Astrocyte of the hippocampus (primary cell): ENCODE measurements at places on chromosomes 4 and X.

GRCh38 chrX:132207996-132208395, 11.3 kb downstream of the RAP2C start:
- no peak for DNase-seq

DNA sequence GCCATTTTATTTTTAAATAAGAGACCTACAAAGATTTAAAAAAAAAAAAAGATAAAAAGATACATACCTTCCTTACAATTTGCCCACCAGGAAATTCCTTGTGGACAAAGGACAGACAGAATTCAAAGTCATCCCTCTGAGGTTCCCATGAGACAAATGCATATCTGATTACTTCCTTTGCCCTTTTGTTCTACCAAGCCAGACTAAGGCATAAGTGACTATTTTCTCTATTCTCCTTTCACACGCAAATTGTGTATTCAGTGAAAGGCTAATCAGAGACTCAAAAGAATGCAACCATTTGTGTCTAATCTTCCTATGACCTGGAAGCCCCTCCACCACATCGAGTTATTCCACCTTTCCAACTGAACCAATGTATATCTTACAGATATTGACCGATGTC, 691.7 kb downstream of the FAM133A start:
- DNase-seq = no peak

- peak; percentile 53 for DNase-seq
Observed at GRCh38 chr4:177480795-177481194, 38.6 kb upstream of the AGA start.

DNA sequence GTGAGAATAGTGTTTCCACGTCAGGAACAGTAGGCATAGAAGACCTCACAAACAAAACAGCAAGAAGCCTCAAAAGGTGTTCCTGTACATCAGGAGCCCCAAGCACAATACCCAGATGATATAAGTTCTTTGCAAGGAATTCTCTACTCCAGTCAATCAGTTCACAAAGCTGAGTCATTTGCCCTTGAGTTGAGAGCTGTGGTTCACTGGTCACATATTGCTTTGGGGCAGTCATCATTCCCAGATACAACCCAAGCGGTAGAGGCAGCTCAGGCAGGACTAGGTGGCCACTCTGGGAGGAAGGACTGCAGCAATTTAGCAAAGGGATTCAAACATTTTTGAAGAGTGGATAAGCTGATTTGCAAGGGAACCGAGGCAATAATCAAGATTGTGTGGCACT, 551.5 kb upstream of the ZFP42 start:
- peak; percentile 16 for DNase-seq

DNA sequence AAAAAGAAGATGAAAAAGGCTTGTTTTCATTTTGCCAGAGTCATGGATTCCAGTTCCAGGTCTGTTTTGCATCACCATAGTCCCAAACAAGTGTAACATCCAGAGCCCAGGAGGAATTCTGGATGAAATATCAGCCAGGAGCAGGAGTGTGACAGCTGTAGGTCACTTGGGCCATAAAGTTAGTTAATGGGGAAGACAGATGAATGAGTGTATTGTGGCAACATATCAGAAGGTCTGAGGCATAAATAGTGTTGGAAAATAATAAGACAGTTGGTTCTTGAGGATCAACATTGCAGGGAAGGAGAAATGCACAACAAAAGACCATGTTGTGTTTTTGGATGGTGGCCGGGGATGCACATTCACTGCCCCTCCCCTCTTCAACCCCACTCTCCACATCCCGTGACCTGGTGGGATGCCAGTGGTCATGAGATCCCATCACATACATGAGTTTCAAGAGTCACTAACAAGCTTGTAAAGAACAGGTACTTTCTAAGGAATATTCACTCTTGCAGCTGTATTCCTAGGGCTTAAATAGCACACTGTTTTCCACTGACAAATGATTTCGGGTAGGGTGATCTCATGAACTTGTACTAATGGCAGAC, 83.1 kb upstream of the IGFBP7 start:
- no peak for DNase-seq

- no peak for DNase-seq
Observed at GRCh38 chr4:59063015-59063720, 1953.0 kb upstream of the IGFBP7 start.

- DNase-seq = peak; percentile 78
Observed at GRCh38 chr4:73776321-73776729, 36.0 kb downstream of the CXCL8 start.

GRCh38 chr4:176320976-176321361, 1.2 kb downstream of the SPCS3 start:
- DNase-seq = peak; percentile 27

- no peak for DNase-seq
Observed at GRCh38 chrX:139892512-139892911, 40.3 kb downstream of the ATP11C start.

GRCh38 chr4:48243887-48244286, 25.8 kb downstream of the TEC start:
- no peak for DNase-seq

DNA sequence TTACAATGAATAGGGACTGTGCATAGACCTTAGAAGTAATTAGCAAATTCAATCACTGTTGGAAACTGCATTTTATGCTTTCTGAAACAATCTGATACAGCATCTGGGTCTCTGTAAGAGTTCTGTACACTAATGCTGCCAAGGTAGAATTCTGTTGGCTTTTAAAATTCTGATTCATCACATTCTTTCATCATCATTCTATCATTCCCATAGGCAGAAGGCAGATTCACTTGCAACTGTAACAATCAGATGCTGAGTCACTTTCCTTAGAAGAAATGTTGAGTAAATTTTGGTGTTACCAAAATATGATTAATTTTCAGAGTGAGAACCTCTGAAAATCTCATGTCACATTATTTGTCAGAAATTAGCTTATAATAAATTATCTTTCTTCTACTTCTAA, 267.2 kb downstream of the MAPK10 start:
- peak; percentile 27 for DNase-seq

GRCh38 chr4:28665306-28665705, 1804.7 kb downstream of the STIM2 start:
- DNase-seq = no peak

DNA sequence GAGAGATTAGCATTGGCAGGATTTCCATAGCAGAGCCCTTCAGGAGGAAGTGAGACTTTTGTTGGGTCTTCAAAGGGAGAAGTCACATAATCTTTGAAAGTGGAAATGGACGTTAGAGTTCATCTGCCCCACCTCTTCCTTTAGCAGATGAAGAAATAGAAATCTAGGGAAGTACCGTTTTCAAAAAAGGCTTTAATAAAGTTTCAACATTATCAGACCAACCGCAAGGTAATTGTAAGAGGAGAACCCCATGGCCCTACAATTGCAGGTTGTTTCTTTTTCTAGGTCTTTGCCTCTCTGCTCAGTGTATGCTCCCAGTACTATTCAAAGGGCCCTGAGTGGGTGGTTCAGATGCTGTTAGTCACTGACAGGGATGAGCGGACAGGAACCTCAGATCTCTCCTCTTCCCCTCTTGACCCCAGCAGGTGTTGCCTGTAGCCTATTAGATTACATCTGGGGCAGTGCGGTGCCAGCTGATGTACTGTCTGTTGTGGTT, 48.6 kb upstream of the AP1S2 start:
- no peak for DNase-seq

- DNase-seq = no peak
Observed at GRCh38 chrX:133846311-133846710, 139.1 kb downstream of the GPC3 start.

DNA sequence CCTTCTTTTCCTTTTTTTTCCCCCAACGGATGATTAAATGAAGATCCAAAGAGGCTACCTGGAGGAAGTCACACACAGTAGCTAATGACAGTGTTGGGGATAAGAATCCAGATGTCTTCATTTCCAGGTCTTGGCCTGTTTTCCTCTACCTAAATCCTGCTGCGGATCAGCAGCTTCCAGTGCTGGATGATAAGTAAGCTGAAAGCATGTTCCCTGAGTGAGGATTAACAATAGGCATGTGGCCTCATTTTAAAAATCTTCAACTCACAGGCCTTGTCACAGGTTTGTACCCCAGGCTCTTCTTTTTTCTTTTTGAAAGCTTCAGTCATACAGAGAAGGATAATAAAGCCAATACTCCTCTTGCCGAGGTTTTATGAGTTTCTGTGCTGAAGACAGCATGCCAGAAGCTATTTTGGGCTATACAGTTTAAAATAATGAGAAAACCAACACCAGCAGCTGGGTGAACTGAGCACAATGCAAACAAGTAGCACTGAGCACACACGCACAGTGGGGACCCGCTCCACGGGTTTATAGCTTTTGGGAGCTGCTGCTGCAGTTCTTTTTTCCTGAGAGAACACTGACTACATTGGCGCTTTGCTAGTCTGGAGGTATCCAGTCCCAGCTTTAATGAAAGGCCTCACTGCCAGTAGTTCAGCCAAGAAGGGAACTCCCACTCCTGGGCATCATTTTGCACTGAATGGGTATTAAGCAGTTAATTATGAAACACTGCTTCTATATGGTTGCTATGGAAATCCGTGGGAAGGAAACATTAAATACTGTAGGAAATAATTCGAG, 184.2 kb upstream of the CTSO start:
- DNase-seq = no peak

GRCh38 chrX:119636419-119636818, 30.2 kb upstream of the NKRF start:
- no peak for DNase-seq

- DNase-seq = no peak
Observed at GRCh38 chr4:115515366-115515765, 401.9 kb upstream of the NDST4 start.

DNA sequence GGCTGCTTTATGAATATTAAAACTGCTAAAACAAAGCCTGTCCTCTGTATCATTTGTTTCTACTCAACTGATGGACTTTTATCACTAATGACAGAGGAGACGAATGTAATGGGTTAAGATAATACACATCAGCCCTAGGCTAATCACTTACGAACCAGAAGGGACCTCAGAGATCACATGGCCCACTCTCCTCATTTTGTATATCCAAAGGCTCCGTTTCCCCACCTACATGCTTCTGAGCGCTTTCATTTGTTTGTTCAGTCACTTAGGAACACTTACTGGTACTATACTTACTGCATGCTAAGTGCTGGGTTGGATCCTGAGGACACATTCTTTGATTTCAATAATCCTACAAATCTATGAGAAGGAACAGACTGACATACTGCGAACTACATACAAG, 169.3 kb downstream of the CEP135 start:
- no peak for DNase-seq

DNA sequence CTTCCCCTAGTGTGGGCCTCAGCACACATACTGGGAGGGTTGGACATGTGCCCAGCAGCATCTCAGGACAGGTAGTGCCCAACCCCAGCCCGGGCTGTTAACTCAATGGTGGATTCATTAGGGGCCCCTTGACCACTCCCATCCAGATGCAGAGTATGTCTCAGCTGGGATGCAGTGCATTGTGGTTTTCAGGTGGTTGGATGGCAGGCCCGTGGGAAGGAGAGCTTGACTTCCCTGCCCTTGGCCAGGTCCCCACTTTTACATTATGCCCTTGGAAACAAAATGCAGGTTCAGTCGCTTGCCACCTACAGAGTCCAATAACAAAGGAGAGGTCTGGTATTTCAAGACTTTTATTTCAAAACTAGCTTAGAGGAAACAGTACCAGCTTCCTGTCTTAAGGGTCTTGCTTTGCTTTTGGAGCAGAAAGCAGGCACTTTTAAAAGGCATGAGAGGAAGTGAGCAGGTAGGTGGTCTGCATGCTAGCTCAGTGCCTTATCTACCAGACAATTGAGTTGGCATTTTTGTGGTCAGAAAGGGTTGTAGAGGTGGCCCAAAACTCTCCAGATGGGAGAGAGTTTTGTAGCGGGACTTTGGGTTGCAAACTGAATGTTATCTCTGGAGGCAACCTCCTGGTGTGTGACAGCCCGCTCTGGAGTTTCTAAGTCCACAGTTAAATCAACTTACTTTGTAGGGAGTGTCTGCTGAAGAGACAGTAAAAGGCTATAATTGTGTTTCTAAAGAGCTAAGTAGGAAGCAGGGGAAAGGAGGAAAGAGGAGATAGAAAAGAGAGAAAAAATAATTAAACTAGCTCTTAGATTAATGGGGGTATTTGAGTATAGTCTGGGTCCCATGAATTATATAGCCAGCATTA, 171.0 kb downstream of the GALNTL6 start:
- DNase-seq = no peak

DNA sequence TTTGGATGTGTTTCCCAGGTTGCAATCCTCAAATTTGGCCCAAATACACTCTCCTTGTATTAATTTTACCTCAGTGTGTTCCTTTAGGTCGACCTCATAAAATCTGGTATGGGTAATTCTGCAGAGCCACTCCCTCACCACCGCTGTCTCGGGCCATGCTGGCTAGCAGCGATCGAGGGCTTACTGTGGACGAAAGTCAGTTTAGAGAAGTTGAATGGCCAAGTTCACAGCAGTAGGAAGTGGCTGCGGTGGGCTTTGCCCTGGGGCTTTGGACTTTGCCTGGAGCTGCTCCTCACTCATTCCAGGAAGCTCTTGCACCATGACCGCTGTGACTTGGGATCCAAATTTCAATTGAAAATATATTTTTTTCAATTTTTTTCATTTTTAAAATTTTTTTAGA, 19.6 kb downstream of the TMEM187 start:
- DNase-seq = no peak

DNA sequence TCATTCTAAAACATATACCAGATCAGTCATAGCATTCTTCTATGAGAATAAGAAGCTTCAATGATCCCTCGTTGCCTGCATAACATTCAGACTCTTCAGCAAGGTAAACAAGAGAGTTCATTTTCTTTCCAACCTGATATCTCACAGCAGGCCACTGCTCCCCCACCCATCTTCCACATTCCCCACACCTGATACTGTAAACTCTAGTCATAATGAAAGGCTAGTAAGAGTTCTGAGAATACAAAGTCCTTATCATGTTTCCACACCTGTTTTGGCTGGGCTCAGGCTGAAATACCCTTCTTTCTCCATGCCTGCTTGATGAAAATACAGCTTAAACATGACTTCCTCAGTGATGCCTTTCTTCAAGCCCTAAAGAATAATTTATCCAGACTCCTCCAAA, 2.3 kb upstream of the AASDH start:
- no peak for DNase-seq

DNA sequence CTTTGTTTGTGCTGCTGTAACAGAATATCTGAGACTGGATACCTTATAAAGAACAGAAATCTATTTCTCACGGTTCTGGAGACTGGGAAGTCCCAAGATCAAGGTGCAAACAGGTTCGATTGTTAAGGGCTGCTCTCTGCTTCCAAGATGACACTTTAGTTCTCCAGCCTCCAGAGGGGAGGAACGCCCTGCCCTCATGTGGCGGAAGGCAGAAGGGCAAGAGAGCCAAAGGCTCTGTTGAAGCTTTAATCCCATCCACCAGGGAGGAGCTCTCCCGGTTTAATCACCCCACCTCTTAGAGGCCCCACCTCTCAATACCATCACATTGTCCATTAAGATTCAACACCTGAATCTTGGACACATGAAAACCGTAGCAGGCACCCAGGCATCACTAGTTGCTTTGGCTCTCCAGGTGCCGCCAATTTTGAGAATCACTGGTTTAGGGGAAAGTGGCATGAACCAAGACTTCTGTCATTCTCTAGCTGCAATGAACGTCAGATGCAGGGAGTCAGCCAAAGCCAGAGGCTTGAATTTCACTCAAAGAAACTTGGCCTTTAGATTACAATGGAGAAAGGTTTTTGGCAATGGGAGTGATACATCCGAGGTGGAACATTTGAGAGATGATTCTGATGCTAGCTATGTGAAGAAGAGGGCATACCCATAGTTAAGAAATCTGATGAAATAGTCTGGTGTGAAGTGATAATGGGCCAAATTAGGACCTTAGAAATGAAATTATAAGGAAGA, 15.7 kb downstream of the FHL1 start:
- peak; percentile 51 for DNase-seq
